ENCODE measurements at places on chromosomes 2 and 18.

DNA sequence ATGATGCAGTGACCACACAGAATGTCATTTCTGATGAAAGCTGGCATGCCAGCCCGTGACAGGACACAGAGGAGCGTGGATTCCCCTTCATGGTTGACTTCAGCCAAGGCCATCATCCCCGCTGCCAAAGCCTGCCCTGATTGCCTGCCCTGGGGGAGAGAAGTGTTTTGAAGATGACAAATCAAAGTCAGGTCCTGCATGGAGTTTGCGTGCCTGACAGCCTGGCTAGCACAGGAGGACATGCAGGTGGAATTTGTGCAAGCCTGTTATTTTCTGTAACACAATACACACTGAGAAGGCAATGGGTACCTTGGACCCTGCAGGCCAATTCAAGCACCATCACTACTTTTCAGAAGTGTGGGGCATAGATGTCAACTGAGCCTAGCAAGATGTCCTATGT lies 5.4 kb upstream of the IL1R2 start:
- DNase-seq = no peak

DNA sequence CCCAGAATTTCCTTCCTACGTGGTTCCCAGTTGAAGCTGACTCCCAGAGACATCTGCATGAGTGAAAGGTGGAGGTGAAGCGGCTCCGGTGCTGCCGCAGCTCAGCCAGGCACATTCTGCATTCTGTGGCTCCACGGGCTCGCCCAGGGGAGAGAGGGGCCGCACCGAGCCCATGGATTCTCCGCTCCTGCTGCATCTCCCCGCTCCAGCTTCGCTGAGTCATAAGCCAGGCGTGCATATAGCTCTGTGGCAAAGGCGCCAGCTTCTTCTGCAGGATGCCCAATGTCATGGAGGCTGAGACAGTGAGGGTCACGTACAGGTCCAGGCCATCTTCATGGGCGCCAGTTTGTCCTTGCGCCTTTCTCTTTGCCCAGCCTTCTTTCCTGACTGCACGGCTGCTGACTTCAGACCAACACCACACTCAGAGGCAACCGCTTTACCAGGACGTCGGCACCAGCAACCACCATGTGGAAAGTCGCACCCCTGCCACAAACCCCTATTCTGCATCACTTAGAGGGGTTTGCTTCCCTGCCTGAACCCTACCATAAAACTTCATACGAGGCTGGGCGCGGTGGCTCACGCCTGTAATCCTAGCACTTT lies 215.7 kb downstream of the MGAT5 start:
- DNase-seq = no peak

DNA sequence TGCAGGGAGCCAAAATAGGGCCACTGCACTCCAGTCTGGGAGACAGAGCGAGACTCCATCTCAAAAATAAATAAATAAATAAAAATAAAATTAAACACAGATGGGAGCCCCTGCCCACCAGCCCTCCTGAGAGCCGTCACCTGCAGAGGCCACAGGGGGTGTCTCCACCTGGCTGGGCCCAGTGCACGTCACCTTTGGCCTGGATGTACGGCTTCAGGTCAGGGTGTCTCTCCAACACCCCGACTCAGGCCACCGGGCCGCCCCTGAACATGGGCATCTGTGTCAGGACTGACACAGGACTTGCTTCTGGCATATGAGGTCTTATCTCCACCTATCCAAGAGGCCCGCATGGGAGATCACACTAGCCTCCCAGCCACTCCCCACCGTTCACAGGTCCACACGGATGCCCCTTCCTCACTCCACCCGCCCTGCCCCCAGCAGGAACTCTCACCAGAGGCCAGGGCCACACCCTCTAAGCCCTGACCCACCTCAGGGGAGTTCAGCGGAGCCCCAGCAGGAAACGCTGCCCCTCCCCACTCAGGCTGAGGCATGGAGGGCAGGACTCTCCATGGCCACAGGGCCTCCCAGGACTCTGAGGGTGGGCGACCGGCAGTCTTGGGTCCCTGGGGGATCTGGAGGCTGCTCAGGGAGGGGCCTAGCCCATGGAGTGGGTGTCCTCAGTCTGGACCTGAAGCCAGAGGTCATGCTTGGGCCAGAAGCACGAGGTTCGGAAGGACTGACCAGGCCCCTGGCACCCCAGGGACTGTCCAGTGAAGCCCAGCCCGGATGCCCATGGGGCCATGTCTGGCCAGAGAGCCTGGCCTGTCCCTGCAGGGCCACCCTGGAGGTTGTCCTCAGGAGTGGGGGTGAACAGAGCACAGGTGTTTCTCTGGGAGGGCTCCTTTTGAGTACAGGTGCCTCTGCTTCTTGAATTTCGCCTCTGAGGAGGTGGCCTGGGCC lies 1.6 kb upstream of the CROCC2 start:
- DNase-seq = no peak

DNA sequence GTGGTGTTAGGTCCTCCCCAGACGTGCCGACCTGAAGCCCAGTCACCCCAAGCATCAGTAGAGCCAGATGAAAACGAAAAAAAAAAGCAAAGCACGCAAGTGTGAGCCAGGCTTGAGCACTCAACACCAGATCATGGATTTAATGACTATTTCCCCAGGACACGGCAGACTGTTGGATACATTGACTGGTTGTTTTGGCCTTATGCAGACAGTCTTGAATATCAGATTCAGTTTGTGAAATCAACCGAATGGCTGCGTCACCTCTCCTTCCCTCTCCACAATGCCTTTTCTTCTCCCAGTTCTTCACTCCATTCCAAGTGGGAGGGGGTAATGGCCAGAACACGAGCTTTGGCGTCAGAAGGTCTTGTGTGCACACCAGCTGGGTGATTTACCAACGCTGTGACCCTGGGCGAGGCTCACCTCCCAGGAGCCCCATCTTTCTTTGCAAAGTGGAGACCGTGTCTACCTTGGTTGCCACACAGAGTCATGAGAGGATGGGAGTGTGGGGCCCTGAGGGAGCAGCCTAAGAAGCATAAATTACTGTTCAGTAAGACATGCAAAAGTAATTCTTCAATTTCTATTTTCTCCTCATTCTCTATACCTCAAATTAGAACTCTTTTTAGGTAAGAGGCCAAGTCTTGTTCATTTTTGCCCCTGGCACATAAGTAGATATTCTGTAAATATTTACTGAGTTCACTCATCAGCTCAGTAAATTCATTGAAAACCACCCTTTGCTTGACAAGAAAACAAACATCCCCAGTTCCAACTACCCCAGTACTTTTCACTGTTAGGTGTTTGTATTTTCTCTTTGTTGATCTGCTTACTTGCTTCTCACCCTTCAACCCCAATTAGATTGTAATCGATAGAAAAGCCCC lies 181.1 kb upstream of the COPS8 start:
- no peak for DNase-seq

DNA sequence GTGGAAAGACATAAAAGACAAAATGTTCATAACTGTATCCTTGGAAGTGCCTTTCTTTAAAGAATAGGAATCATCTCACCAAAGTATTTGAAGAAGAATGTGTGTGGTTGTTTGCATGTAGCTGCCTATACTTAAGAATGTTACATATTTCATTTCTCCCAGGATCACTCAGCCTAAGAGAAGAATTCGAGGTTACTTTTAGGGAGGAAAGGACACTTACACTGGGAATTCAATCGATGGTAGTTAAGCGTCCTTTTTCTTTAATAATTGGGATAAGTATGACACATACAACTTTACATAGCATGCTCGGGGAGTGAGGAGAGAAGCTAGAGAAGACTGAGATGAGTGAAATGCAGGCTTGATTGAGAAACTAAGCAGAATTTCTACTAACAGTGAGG lies 22.0 kb upstream of the CYP1B1 start:
- DNase-seq = no peak

All from neural progenitor cell (in vitro differentiated cells).